ENCODE measurements at places on chromosomes 1 and 21. TPM values are rescaled to one million over a fixed set of nuclear protein-coding genes. Genes with fewer than 3 reads are reported as not detected.
A peak's percentile ranks its signal among the peaks of the same experiment; 100 is the strongest.

Gene ZNF695
- 0.44 TPM for total RNA-seq

Gene ATAD3C
- 10.0 TPM for total RNA-seq

Gene CFHR3
- total RNA-seq: 2.1 TPM

GRCh38 chr1:243323491-243323890 is 67.7 kb downstream of the SDCCAG8 start:
- H3K4me1 ChIP-seq: no peaks in the 10 kb centered on the region
- no peaks in the 10 kb centered on the region for H3K27me3 ChIP-seq
- H3K27ac ChIP-seq: no peak overlapping the region
- no peak overlapping the region for H3K4me3 ChIP-seq

GRCh38 chr1:48870596-48870995 is 93.9 kb upstream of the BEND5 start:
- DNase-seq: no peak
- no peak overlapping the region for H3K4me3 ChIP-seq
- no peaks in the 10 kb centered on the region for H3K4me1 ChIP-seq
- no peaks in the 10 kb centered on the region for H3K27me3 ChIP-seq

- no peaks in the 10 kb centered on the region for H3K36me3 ChIP-seq
- DNase-seq: no peak
- H3K4me1 ChIP-seq: no peaks in the 10 kb centered on the region
- no peaks in the 10 kb centered on the region for H3K27me3 ChIP-seq
- H3K27ac ChIP-seq: no peak overlapping the region
Observed at GRCh38 chr1:18249631-18250030, 142.0 kb downstream of the IGSF21 start.

DNA sequence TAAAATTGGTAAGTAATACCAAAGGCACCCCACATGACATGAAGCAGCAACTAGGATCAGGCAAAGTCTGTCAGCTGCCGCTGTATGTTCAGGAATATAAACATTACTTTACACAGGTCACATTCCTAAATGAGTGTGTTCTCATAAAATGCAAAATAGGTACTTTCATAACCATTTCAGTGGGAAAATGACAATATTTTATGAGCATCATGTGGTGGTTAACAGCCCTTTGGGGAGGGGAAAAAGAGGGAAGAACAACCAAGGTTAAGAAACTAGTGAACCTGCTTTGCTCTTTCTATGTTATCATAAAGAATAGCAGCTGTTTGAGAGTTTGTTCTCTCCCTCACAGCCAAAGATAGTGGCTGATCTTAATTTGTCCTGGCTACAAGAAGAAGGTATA is 105.4 kb upstream of the LBR start:
- DNase-seq: no peak
- no peaks in the 10 kb centered on the region for H3K36me3 ChIP-seq
- H3K4me3 ChIP-seq: no peak overlapping the region
- no peaks in the 10 kb centered on the region for H3K4me1 ChIP-seq
- no peak overlapping the region for H3K27ac ChIP-seq
- H3K27me3 ChIP-seq: no peaks in the 10 kb centered on the region

GRCh38 chr1:165353731-165354671 is 2.5 kb downstream of the LMX1A start:
- H3K4me1 ChIP-seq: peaks cover 8% of the 10 kb centered on the region
- peak; percentile 37 for DNase-seq
- no peak overlapping the region for H3K4me3 ChIP-seq

DNA sequence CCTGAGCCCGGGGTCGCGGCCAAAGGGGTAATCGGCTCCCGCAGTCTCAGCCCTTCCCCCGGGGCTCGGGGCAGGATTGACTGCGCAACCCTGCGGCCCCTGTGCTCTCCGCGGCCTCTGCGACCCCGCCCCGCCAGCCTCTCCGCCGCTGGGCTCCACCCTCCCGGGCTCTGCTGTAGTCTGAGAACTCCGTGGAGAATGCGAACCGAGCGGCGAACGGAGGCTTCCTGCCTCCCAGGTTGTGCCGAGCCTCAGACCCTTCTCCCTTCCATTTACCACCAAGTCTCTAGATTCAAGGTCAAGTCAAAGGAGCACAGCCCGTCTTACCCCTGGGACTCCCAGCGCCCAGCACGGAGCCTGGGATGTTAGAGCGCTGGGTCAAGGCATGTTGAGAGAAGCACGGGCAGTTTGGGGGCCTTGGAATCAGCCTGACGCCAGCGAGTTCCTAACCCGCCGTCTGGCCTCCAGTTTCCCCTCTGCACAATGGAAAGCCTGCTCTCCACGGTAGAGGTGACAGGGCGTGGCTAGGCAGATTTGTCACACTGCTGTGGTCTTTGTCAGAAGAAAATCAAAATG is 3.0 kb downstream of the ATP2B4 start:
- H3K36me3 ChIP-seq: no peaks in the 10 kb centered on the region
- peak overlapping the region; percentile 80 for H3K4me3 ChIP-seq
- H3K27ac ChIP-seq: peak overlapping the region; percentile 10
- peak; percentile 76 for DNase-seq

DNA sequence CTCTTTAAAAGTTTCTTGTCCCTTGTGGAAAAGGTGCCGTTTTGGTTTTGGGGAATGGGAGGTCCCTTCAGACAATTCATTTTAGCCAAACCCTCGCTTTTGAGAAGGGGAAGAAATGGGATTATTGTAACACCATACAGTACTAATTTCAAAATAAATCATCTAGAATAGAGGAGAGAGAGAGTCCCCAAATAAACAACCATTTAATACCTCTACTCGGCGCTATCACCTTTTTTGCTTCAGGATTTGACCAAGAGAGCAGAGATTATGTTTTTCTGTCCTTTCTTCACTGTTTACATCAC is 770 bp upstream of the RC3H1 start:
- peak overlapping the region; percentile 89 for H3K27ac ChIP-seq
- no peaks in the 10 kb centered on the region for H3K27me3 ChIP-seq
- peak overlapping the region; percentile 95 for H3K4me3 ChIP-seq
- peaks cover 6% of the 10 kb centered on the region for H3K4me1 ChIP-seq
- DNase-seq: no peak
- H3K36me3 ChIP-seq: no peaks in the 10 kb centered on the region

GRCh38 chr1:154326546-154327465 is 1.5 kb downstream of the ATP8B2 start:
- no peaks in the 10 kb centered on the region for H3K36me3 ChIP-seq
- peak overlapping the region; percentile 73 for H3K27ac ChIP-seq
- H3K4me1 ChIP-seq: peaks cover 24% of the 10 kb centered on the region
- DNase-seq: no peak
- no peak overlapping the region for H3K4me3 ChIP-seq

GRCh38 chr1:154442006-154442740 is 37.0 kb downstream of the IL6R start:
- H3K27ac ChIP-seq: peak overlapping the region; percentile 22
- no peaks in the 10 kb centered on the region for H3K27me3 ChIP-seq
- no peak overlapping the region for H3K4me3 ChIP-seq
- no peaks in the 10 kb centered on the region for H3K4me1 ChIP-seq
- no peaks in the 10 kb centered on the region for H3K36me3 ChIP-seq

DNA sequence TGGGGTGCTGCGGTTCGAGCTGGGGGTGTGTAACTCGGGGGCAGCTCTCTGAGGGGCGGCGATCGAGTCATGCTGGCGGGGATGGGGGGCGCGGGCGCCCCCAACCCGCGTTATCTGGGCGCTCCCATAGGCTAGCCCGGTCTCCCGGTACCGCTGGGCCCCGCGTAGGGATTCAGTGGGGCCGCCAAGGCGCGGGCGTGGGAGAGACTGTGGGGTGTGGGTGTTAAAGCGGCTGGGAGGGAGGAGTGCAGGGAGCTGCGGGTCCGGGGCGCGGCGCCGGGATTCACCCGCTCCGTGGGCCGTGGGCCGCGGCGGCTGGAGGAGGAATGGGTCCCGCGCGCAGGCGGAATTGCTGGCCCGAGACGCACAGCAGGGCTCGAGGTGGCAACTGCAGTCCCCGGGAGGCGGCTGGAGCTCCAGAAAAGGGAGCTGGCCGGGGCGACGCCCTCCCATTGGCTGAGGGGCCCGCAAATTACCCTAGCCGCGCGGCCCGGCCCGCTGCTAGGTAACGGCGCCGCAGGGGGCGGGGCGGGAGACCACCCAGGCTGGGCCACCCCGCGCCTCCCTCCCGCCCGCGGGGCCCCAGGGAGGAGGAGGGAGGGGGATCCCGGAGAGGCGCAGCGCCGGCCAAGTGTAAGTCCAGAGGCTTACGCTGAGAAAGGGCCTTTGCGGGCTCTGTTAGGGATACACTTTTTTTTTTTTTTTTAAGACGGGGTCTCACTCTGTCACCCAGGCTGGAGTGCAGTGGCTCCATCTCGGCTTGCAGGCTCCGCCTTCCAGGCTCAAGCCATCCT is at the start of gene PTCH2:
Gene PTCH2, minus strand, starts transcription at position 392 of the 794 bp plus-strand sequence. Its CDS starts 321 bp downstream, at position 71.
- H3K4me1 ChIP-seq: no peaks in the 10 kb centered on the region
- peak; percentile 96 for DNase-seq
- no peaks in the 10 kb centered on the region for H3K27me3 ChIP-seq
- no peaks in the 10 kb centered on the region for H3K36me3 ChIP-seq

- no peak overlapping the region for H3K27ac ChIP-seq
- H3K4me1 ChIP-seq: no peaks in the 10 kb centered on the region
- DNase-seq: peak; percentile 71
- no peaks in the 10 kb centered on the region for H3K27me3 ChIP-seq
- no peak overlapping the region for H3K4me3 ChIP-seq
Observed at GRCh38 chr1:118717893-118718292, 270.2 kb downstream of the TBX15 start.

- no peaks in the 10 kb centered on the region for H3K36me3 ChIP-seq
- no peaks in the 10 kb centered on the region for H3K4me1 ChIP-seq
- no peaks in the 10 kb centered on the region for H3K27me3 ChIP-seq
- H3K4me3 ChIP-seq: no peak overlapping the region
Observed at GRCh38 chr1:184409011-184409410, 22.2 kb downstream of the C1orf21 start.

DNA sequence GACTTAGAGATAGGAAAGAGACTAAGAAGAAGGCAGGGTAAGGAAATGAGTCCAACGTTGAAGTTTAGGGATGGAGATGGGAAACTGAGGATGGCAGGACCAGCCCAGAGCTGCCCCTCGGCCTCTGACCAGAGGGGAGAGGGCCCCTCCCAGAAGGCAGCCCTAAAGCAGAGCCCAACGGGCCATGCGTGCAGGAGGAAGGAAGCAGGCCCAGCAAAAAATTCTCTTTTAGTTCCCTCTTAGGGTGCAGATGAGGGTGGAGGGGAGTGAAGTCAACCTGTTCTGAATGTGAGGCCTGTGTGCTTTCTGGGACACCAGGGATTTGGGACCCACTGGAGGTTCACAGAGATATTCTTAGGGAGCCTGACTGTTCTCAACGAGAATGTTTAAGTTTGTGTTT is 225.4 kb downstream of the RHOU start:
- H3K4me1 ChIP-seq: peaks cover 4% of the 10 kb centered on the region

- peaks cover 35% of the 10 kb centered on the region for H3K4me1 ChIP-seq
- no peak overlapping the region for H3K4me3 ChIP-seq
- H3K27me3 ChIP-seq: no peaks in the 10 kb centered on the region
- no peak overlapping the region for H3K27ac ChIP-seq
- H3K36me3 ChIP-seq: no peaks in the 10 kb centered on the region
Observed at GRCh38 chr1:65414538-65414937, 5.9 kb upstream of the LEPR start.

DNA sequence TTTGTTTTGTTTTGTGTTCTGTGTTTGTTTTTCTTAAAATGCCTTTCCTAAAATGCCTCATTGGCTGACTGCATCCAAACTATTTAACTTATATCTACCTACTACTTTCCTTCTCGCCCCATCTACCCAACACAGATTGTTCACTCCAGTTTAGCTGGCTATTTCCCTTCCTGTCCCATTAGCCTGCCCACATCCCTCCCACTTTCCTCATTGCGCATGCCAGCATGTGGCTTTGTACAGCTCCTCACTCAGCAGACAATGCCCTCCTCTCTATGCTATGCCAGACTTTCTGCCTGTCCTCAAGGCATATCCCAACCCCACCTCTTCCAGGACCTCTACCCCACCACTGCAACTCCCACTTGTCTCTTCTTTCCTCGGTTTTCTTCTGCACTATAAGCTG is 94.7 kb upstream of the C1orf21 start:
- H3K4me1 ChIP-seq: no peaks in the 10 kb centered on the region
- no peak overlapping the region for H3K4me3 ChIP-seq
- no peak for DNase-seq
- H3K27ac ChIP-seq: no peak overlapping the region
- H3K36me3 ChIP-seq: no peaks in the 10 kb centered on the region
- H3K27me3 ChIP-seq: no peaks in the 10 kb centered on the region

DNA sequence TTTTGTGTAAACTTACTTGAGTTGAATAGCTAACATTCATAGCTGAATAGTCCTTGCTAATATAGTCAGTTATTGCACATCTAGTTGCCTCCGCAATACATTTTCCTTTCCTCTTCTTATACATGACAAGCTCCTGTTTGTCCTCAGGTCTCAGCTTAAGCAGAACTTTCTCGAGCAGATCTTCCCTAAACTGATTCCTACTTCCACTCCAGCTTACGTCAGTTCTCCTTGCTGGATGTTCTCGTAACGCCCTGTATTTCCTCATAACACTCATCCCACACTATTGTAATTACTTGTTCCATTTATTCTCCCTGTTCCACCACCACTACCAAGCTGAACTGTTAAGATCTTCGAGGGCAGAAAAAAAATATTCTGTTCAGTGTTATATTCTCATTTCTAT is 15.1 kb upstream of the OMA1 start:
- no peaks in the 10 kb centered on the region for H3K36me3 ChIP-seq
- H3K27me3 ChIP-seq: no peaks in the 10 kb centered on the region
- no peak overlapping the region for H3K4me3 ChIP-seq
- H3K27ac ChIP-seq: no peak overlapping the region
- H3K4me1 ChIP-seq: no peaks in the 10 kb centered on the region
- no peak for DNase-seq

All from kidney (tissue), 22 donors.